ENCODE measurements at places on chromosomes 7 and 10.

DNA sequence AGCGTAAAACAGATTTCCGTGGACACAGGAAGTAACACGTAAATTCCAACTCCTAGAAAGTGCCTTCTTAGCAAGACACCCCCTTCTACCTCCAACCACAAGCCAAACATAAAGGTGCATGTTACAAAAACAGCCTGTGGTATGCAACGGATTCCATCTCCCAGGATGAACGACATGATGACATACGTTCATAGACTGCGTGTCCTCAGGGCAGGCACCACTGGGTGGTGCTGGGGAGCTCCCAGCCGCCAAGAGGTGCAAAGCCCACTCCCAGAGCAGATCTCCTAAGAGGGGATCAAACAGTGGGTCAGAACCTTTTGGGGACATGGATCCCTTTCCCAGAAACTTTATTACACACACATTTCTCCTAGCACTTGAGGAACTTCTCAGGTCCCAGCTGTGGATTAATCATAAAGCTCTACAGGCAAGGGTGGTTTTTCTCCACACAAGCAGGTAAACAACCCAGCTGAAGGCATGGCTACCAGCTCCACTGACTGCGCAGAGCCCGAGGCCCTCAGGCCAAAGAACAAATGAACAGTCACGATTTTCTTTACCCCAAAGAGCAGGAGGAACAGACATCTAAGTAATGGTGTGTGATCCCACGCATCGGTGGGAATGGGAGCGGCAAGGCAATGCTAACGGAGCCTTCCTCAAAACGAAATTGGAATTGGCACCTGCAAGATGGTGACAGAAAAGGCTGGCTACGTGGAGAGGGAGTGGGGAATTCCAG, 13.8 kb downstream of the PSAP start:
- DNase-seq, result no peak

GRCh38 chr7:109806548-109806947, 1236.9 kb downstream of the DNAJB9 start:
- no peak for DNase-seq

GRCh38 chr7:142188846-142189245, 69.0 kb downstream of the PRSS58 start:
- DNase-seq, result no peak

DNA sequence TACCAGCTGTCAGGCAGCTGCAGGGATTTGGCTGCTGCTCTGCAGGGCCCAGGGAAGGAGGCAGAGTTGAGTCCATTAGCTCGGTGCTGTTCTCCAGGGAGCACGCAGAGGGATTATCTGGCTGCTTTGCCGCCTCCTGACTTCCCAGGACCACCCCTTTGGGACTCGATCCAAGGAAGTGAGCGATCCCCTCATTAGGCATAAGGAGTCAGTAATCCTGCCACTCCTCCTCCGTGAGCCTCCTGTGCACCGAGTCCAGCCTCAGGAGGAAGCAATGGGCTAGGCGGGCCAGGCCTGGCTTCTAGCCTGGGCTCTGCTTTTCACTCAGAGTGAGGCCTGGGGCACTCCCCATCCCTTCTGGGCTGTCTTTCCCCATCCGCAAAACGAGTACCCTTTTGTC, 417.9 kb downstream of the RPS24 start:
- peak; percentile 40 for DNase-seq

GRCh38 chr10:125982260-125982948, 86.0 kb downstream of the FANK1 start:
- DNase-seq, result no peak

DNA sequence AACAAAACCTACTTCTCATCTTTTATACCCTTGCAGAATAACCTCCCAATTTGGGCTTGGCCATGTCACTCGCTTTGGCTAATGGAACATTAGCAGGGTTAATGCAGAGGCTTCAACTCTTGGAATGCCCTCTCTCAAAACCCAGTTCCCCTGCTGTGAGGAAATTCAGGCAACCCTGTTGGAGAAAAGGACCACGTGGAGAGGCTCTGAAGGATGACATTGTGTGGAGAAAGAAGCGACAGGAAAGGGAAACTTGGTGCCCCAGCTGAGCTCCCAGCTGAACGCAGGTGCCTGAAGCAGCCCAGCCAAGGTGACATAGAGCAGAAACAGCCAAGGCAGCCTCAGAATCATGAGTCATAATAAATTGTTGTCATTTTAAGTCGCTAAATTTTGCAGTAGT, 214.2 kb upstream of the GHITM start:
- no peak for DNase-seq
